ENCODE measurements at places on chromosomes 16 and 17.

DNA sequence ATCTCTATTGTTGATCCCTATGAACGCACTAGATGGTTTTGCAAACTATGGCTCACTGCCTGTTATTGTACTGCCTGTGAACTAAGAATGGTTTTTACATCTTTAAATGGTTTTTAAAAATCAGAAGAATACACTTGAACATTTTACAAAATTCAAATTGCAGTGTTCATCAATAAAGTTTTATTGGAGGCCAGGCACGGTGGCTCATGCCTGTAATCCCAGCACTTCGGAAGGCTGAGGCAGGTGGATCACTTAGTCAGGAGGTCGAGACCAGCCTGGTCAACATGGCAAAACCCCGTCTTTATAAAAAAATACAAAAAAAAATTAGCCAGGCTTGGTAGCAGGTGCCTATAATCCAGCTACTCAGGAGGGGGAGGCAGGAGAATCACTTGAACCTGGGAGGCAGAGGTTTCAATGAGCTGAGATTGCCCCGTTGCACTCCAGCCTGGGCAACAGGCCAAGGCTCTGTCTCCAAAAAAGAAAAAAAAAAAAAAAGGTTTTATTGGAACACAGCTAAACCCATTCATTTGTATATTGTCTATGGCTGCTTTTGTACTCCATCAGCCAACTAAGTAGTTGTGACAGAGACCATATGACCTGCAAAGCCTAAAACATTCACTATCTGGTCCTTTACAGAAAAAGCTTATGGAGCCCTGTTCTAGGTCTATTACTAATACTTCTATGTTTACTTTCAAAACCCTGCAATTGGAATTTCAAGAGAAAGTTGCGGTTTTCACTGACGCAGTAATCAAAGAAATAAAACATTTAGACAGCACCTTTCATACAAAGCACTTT, 18.9 kb downstream of the IKZF3 start:
- DNase-seq: no peak

DNA sequence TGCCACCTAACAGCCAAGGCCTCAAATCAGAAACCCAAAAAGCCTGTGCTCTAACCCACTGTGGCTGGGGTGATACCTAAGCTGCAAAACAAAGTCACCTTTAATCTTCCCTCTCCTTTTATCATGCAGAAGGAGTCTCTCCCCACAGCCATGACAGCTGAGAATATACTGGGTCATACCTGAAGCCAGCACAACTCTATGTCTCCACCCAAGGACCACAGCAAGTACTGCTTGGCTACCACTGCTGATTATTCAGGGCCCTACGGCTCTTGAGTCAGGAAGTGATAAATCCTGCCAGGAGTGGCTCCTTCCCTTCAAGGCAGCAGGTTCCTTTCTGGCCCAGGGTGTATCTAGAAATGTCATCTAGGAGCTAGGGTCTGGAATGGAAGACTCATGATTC, 151.5 kb upstream of the TOM1L1 start:
- no peak for DNase-seq

DNA sequence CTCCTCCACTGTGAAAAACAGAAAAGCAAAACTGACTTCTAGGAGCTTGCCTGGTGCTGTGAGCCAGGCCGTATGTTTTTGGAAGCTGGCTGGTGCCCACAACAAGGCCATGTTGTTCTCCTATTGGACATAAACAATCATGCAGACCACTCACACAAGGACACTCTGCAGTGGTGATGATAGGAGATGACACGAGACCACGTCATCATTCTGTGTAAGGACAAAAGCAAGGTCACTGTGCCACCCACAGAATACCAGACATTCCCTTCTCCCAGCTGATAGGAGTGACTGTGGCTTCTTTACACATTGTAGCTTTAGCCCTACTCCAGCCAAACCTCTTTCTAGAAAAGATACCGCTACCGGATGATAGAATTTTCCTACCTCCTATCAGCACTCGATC, 47.7 kb upstream of the LCMT1 start:
- no peak for DNase-seq

DNA sequence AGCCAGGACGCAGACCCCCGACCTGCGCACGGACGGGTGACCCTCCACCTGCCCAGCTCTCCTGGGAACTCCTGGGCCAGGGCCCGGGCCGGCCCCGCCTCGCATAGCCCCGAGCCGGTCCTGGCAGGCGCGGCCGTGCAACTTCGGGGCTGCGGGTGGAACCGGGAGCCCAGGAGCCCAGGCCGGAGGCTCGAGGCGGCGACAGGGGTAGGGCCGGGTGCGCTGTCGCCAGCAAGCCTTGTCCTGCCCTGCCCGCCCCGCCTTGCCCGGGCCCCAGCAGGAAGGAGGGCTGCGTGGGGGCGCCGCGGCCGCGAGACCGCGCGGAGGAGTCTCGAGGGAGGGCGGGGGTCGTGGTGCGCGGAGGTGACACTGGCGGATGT, 408 bp downstream of the LMF1 start:
- DNase-seq: no peak

DNA sequence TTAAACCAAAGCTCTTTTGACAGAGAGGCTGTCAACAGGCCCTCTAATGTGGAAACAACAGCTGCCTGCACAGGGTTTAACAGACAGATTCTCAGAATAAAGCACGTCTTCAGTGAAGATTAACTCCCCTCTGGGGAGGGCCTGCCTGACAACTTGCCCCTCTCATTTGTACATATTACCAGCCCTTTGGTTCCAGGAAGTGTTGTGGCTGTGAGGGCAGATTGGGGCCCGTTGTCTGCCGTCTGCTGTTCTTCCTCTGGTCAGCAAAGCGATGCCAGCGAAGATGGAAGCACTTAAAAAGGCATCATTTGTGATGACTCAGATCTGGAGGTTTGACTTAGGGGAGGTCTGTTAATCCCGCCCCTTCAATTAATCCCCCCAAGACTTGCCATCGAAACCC, 177.0 kb upstream of the IRX6 start:
- DNase-seq: no peak

GRCh38 chr16:69393898-69394849, 8.4 kb upstream of the TERF2 start:
- DNase-seq: no peak

DNA sequence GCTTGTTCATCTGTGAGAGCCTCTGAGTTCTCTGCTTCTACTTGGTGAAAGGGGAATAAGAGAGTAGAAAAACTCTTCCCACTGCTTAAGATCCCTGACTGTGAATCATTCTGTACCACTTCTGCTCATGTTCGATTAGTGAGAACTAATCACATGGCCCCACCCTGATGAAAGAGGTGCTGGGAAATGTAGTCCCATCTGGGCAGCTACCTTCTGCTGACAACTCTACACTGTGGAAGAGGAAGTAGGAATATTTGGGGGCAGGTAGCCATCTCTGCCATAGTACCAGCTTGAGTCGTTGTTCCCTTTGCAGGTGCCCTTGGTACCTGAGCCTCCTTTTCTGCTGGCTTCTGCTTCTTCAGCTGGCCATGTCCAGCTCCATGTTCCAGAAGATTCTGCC, 29.9 kb downstream of the NKD1 start:
- no peak for DNase-seq

DNA sequence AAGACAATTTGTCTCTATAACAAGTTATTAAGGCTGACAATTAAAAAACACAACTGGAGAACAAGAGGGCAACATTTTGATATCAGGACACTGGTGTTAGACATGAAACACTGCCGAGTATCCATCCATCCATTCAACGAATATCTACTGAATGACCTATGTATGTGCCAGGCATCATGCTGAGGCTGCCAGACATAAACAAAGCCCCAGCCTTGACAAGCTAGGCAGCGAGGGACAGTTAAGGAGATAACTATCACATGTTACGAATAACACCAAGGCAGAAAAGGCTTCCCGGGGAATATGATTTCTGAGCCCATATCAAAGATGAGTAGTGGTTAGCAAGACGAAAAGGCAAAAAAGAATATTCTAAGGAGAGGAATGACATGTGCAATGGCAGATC, 12.1 kb downstream of the HEATR6 start:
- DNase-seq: no peak
